ENCODE measurements at places on chromosomes 13 and 19. TPM values are rescaled to one million over a fixed set of nuclear protein-coding genes. Genes with fewer than 3 reads are reported as not detected.

DNA sequence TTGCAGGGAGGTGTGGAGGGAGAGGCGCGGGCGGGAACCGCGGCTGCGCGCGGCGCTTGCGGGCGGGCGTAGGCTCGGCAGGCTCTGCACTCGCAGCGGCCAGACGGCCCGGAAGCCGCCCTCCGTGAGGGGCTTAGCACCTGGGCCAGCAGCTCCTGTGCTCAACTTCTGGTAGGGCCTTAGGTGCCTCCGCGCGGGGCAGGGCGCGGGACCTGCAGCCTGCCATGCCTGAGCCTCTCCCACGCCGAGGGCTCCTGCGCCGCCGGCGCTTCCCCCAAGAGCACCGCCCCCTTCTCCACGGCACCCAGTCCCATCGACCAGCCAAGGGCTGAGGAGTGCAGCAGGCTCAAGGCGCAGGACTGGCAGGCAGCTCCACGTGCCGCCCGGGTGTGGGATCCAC is 940.8 kb upstream of the PCDH9 start:
- DNase-seq: no peak

DNA sequence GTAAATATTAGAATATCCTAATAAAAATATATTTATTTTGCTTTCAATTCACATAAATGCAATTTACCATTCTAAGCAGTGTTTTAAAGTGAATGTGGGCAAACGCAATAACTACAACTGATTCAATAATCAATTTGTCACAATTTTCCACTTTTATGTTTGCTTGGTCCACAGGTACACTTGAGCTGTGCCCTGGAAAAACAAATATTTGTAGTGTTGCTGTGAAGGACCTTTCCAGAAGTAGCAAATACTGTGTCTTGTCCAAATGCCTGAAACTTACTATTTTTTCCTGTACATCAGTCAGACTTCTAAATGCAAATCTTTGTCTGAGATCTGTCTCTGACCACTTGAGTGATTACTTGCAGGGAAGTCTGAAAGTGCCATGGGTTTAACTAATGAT is 845.8 kb upstream of the SLITRK5 start:
- DNase-seq: no peak

DNA sequence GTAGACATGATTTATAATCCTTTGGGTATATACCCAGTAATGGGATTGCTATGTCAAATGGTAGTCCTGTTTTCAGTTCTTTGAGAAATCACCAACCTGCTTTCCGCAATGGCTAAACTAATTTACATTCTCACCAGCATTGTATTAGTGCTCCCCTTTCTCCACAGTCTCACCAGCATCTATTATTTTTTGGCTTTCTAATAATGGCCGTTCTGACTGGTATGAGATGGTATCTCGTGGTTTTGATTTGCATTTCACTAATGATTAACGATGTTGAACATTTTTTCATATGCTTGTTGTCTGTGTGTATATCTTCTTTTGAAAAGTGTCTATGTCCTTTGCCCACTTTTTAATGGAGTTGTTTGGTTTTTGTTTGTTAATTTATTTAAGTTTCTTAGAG is 165.1 kb downstream of the PDS5B start:
- no peak for DNase-seq

DNA sequence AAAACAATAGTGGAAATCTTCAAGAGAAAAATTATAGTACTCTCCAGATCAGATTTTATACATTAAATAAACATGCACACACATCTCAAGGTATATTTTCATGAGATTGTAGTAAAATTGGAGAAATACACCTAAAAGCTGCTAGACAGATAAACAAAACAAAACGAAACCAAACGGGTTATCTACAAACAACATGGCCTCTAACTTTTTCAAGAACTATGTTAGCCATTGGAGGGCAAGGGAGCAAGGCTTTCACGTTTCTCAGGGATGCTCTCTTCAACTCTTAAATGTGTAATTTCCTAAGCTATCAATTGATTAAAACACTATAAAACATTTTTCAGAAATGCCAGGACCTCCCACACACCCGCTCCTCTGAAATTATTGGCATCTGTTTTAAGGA is 1262.4 kb upstream of the PCDH20 start:
- DNase-seq: no peak

PLIN4 gene
- 4.0 TPM for total RNA-seq

DNA sequence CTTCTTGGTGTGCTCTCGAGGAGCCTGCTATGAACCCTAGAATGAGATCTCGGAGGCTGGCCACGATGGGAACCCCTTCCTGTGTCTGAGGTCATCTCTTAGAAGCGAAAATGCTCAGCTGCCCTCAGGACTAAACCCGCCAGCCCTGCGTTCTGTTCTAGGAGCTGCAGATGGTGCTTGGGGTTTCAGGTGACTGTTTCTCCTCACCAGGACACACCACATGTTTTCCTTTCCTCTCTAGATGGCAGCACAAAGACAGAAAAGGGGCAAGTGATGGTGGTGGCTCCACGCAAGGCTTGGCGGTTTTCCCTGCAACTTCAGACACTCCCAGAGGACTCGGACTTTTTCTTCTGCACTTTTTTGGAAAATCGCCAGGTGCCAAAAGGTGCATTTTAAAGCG is 60.1 kb downstream of the RNASEH2B start:
- DNase-seq: no peak

CGB8 gene
- not detected for total RNA-seq
